ENCODE measurements at places on chromosomes 7 and 10. TPM values are rescaled to one million over a fixed set of nuclear protein-coding genes. Genes with fewer than 3 reads are reported as not detected.

The FAM13C gene
- total RNA-seq: 0.50 TPM

The PDE1C gene
- 0.12 TPM for total RNA-seq

The ASAH2 gene
- total RNA-seq: 0.77 TPM

The OAT gene
- 188 TPM for total RNA-seq

The TMEM236 gene
- total RNA-seq: 0.11 TPM

The HSPA12A gene
- total RNA-seq: 21.0 TPM

The SEMA4G gene
- 1.00 TPM for total RNA-seq

The MACROH2A2 gene
- total RNA-seq: 3.9 TPM

The CYP2C8 gene
- total RNA-seq: not detected

The TFR2 gene
- total RNA-seq: 0.33 TPM

The CYP3A5 gene
- total RNA-seq: 4.8 TPM

The GPR141 gene
- not detected for total RNA-seq

The HDAC9 gene
- total RNA-seq: 20.2 TPM

The OR2A12 gene
- not detected for total RNA-seq

The CALML3 gene
- not detected for total RNA-seq

The FKBP9 gene
- 215 TPM for total RNA-seq

The ANXA8L1 gene
- not detected for total RNA-seq

The CFAP46 gene
- 0.87 TPM for total RNA-seq

The MRLN gene
- not detected for total RNA-seq

The HGF gene
- 101 TPM for total RNA-seq

The GBX1 gene
- total RNA-seq: not detected

The CALCR gene
- total RNA-seq: not detected

The CPEB3 gene
- 0.55 TPM for total RNA-seq

The KIN gene
- 5.7 TPM for total RNA-seq

The LRGUK gene
- 0.12 TPM for total RNA-seq

The NEUROG3 gene
- total RNA-seq: not detected

The NUTM2E gene
- total RNA-seq: not detected

The BRAF gene
- total RNA-seq: 17.6 TPM

The ZNF804B gene
- total RNA-seq: not detected

The SRGN gene
- total RNA-seq: 28.6 TPM

The KEL gene
- not detected for total RNA-seq

The PLEKHS1 gene
- not detected for total RNA-seq

The NPC1L1 gene
- total RNA-seq: under 0.01 TPM

The SPDYE5 gene
- 0.12 TPM for total RNA-seq

The CCNY gene
- 64.7 TPM for total RNA-seq

The CALML5 gene
- not detected for total RNA-seq
